ENCODE measurements at places on chromosomes 7 and 10.

- no peak for DNase-seq
Measured at GRCh38 chr7:81484261-81484660, 285.6 kb downstream of the HGF start.

GRCh38 chr7:71485586-71485985 lies 353.6 kb downstream of the GALNT17 start:
- no peak for DNase-seq

- no peak for DNase-seq
Measured at GRCh38 chr10:12796401-12797160, 204.9 kb downstream of the CCDC3 start.

- peak; percentile 12 for DNase-seq
Measured at GRCh38 chr7:3200504-3200903, 100.5 kb upstream of the SDK1 start.

GRCh38 chr7:50405221-50405620 lies 44.9 kb downstream of the FIGNL1 start:
- no peak for DNase-seq

- DNase-seq, result no peak
Measured at GRCh38 chr7:87370660-87371180, 25.3 kb downstream of the CROT start.

GRCh38 chr7:148031811-148032210 lies 558.8 kb upstream of the C7orf33 start:
- DNase-seq, result no peak

- no peak for DNase-seq
Measured at GRCh38 chr7:106979551-106980357, 64.8 kb upstream of the PRKAR2B start.

- DNase-seq, result no peak
Measured at GRCh38 chr7:110676785-110677184, 414.1 kb upstream of the LRRN3 start.

- no peak for DNase-seq
Measured at GRCh38 chr7:7965301-7965700, 3.3 kb upstream of the GLCCI1 start.

All from HCT116 (cell line).